ENCODE measurements at places on chromosomes 11 and 22. TPM values are rescaled to one million over a fixed set of nuclear protein-coding genes. Genes with fewer than 3 reads are reported as not detected.
A peak's percentile ranks its signal among the peaks of the same experiment; 100 is the strongest.

The GSTT2B gene
- 9.9 TPM for total RNA-seq

DNA sequence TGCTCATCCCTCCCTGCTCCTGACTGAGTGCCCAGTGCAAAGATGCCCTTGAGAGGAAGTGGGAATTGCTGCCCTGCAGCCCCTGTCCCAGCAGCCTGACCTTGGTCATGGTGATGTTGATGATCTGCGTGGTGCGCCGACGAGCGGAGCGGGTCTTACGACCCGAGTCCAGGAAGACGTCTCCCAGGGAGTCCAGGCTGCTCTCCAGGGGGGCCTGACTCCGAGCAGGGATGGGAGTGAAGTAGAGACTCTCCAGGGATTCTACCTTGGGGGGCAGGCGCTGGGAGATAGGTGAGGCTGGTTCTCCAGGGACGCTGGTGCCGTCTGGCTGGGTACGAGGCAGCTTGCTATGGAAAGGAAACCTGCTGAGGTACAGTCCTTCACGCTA is 8.4 kb downstream of the IL18BP start:
- no peaks in the 10 kb centered on the region for H3K27me3 ChIP-seq
- peaks cover 64% of the 10 kb centered on the region for H3K36me3 ChIP-seq
- H3K4me1 ChIP-seq, result peaks cover under 1% of the 10 kb centered on the region
- H3K4me3 ChIP-seq, result no peak overlapping the region
- no peak for DNase-seq

The TSG101 gene
- total RNA-seq, result 78.4 TPM

DNA sequence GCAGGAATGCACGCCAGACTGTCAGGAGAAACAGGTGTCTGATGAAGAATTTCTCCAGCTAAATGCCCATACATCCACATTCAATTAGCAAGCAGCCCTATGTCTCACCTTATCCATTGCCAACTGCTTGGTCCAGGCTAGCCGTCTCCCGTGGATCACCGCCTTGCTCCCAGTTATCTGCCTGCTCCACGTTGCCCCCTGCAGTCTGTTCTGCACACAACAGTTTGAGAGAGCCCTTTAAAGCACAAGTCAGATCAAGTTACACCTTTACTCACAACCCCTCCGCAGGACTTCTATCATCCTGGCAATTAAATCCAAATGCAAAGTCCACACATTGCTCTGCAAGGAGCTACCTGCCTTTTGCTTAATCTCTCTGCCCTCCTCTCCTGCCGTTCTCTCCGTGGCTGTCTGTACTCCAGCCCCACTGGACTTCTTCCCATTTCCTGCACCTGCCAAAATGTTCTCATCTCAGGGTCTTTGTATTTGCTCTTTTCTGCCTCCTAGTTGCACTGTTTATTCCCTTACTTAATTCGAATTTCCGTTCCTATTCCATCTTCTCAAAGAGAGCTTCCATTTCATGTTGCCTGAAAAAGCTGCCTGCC is 185.3 kb upstream of the LARGE1 start:
- DNase-seq, result no peak
- no peak overlapping the region for H3K4me3 ChIP-seq
- H3K4me1 ChIP-seq, result no peaks in the 10 kb centered on the region
- H3K27ac ChIP-seq, result no peak overlapping the region
- H3K36me3 ChIP-seq, result no peaks in the 10 kb centered on the region

GRCh38 chr11:30254307-30255298 is 23.8 kb downstream of the FSHB start:
- H3K4me3 ChIP-seq, result no peak overlapping the region
- H3K27me3 ChIP-seq, result no peaks in the 10 kb centered on the region

The FOLR2 gene
- not detected for total RNA-seq

DNA sequence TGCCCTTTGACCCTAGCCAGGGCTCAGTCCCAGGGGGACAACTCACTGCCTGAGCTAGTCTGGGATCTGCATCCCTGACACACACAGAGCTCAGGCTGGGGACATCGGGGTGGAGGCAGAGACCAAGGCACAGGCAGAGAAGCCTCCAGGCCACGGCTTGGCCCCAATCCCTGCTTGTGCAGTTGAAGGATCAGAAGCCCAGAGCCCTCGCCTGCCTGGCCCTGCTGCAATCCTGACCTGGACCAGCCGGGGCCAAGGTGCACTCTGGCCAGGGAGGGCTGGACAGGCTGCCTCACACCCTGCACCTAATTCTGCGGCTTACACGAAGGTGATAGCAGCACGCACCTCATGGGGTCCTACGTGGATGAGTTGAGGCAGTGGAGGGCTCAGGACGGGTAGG is 34.6 kb downstream of the WNT7B start:
- H3K27ac ChIP-seq, result no peak overlapping the region
- peaks cover 4% of the 10 kb centered on the region for H3K27me3 ChIP-seq
- DNase-seq, result no peak

DNA sequence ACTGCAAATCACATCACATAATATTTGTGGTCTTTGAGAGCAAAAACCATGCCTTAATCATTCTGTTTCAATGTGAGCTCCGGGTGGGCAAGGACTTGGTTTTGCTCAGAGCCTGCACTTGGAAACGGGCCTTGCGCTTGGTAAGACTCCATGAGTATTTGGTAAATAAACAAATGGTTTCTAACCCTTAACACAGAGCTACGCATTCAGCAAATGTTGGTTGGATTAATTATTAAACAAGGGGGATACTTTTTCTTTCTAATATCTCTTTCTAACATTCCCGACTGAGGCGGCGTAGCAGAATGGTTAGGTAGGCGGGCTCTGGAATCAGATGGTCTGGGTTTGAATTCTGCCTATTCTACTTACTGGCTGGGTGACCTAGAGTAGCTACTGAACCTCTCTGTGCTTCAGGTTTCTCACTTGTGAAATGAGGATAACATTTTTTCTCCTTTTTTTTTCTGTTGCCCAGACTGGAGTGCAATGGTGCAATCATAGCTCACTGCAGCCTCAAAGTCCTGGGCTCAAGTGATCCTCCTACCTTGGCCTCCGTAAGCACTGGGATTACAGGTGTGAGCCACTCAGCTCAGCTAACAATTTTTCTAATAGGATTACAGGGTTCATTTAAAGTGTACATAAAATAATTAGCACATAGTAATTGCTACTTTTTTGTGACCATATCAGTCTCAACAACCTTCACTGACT is 3.4 kb upstream of the FAM83F start:
- H3K4me3 ChIP-seq, result no peak overlapping the region
- H3K4me1 ChIP-seq, result no peaks in the 10 kb centered on the region
- no peak overlapping the region for H3K27ac ChIP-seq
- no peaks in the 10 kb centered on the region for H3K36me3 ChIP-seq

The INPPL1 gene
- 62.9 TPM for total RNA-seq

GRCh38 chr11:17633279-17633986 is 85.9 kb upstream of the MYOD1 start:
- H3K27ac ChIP-seq, result no peak overlapping the region
- H3K4me1 ChIP-seq, result no peaks in the 10 kb centered on the region
- no peak for DNase-seq
- H3K27me3 ChIP-seq, result peaks cover 2% of the 10 kb centered on the region
- H3K36me3 ChIP-seq, result no peaks in the 10 kb centered on the region
- H3K4me3 ChIP-seq, result no peak overlapping the region

DNA sequence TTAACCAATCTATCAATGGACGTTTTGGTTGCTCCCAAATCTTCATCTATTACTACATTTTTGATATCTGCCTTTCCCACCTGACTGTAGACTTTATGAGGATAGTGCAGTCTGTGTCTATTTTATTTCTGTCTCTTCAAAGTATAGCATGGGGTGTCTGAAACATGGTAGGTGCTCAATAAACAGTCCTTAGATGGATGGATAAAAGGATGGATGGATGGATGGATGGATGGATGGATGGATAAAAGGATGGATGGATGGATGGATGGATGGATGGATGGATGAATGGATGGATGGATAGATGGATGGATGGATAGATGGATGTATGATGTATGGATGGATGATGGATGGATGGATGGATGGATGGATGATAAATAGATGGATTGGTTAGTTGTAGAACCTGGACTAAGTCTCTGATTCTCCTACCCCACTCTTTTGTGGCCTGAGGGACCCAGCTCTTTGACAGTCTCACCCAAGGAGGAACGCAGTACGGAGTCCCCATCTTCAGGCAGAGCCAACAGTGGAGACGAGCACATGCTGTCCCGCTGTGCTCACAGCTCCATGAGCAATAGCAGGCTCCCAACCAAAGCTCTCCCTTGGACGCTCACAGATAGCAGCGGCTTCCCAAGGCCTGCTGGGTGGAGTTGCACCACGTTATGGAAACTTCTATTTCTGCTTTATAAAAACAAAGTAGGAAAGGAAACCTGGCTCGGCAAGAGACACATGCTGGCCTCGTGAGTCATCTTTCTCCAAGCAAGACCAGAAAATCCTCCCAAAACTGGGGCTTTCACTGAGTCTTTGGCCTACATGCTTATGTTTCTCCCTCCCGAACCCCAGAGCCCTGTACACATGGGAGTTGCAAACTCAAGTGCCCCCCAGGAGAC is 448.0 kb downstream of the MIAT start:
- H3K4me1 ChIP-seq, result peaks cover 8% of the 10 kb centered on the region
- H3K36me3 ChIP-seq, result no peaks in the 10 kb centered on the region
- peak; percentile 62 for DNase-seq
- H3K27ac ChIP-seq, result no peak overlapping the region

The NXPE1 gene
- total RNA-seq, result not detected

The A4GALT gene
- total RNA-seq, result 16.2 TPM

GRCh38 chr22:37137903-37138665 is 11.6 kb downstream of the IL2RB start:
- no peak overlapping the region for H3K27ac ChIP-seq
- H3K4me3 ChIP-seq, result no peak overlapping the region
- H3K4me1 ChIP-seq, result no peaks in the 10 kb centered on the region
- no peak for DNase-seq

The TMEM191B gene
- total RNA-seq, result 4.1 TPM

DNA sequence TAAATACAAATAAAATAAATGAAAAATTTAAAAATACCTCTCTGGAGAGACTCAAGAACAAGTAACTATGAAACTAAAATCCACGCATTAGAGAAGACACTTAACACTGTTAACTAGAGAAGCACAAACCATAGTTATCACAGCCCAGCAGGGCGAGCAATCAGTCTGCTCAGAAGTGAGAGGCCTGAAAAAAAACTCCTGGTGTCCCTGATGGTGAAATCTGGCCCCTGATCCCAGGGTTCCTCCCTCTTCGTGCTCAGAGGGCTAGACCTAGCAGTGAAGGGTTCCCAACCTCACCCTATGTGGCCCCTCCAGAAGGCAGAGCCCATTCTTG is 49.7 kb upstream of the VPREB1 start:
- no peak overlapping the region for H3K4me3 ChIP-seq
- no peak overlapping the region for H3K27ac ChIP-seq
- no peak for DNase-seq
- H3K27me3 ChIP-seq, result no peaks in the 10 kb centered on the region
- no peaks in the 10 kb centered on the region for H3K4me1 ChIP-seq

- H3K4me3 ChIP-seq, result no peak overlapping the region
- H3K36me3 ChIP-seq, result no peaks in the 10 kb centered on the region
- no peak overlapping the region for H3K27ac ChIP-seq
- H3K4me1 ChIP-seq, result no peaks in the 10 kb centered on the region
These were observed 90.0 kb downstream of the TSPAN18 start for GRCh38 chr11:44816761-44817160.

The ARHGAP8 gene
- 0.17 TPM for total RNA-seq

The MAML2 gene
- total RNA-seq, result 9.8 TPM

The CREB3L1 gene
- 28.4 TPM for total RNA-seq

GRCh38 chr22:37386441-37386840 is 40.8 kb downstream of the ELFN2 start:
- H3K27ac ChIP-seq, result no peak overlapping the region
- DNase-seq, result no peak
- H3K27me3 ChIP-seq, result peaks cover 3% of the 10 kb centered on the region
- peaks cover 1% of the 10 kb centered on the region for H3K4me1 ChIP-seq

DNA sequence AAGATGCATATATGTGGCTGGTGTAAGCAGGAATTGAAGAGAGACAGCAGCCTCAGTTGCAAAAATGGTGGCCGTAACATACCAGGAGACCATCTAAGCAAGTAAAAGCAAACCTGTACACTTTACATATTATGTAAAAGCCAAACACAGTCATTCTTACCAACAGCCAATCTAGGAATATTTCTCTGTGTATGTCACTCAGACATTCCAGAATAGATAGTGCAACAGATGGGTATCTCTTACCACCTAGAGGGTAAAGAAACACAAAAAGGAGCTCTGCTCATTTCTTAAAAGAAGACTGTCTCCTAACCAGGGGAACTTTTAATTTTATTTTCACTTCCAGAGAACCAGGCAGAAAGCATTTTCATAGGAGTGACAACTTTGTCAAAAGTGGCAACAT is 38.7 kb downstream of the GLYAT start:
- H3K4me3 ChIP-seq, result no peak overlapping the region
- H3K36me3 ChIP-seq, result no peaks in the 10 kb centered on the region
- H3K27me3 ChIP-seq, result no peaks in the 10 kb centered on the region
- H3K27ac ChIP-seq, result no peak overlapping the region

DNA sequence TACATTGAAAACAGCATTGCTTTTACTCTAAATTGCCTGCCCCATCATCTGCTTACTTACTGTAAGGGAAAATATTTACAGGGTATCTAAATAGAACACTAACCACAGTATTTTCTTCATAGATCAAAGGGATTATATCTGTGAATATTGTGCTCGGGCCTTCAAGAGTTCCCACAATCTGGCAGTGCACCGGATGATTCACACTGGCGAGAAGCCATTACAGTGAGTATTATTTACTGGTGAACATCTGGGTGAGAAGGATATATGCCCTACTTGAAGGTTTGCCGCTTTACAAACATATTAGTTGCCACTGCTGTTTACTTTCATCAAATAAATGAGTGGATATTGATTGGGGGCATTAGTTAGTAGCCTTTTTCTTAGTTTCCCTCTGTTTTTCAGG is 5.9 kb upstream of the CNTF start:
- H3K4me1 ChIP-seq, result peaks cover 6% of the 10 kb centered on the region
- H3K27me3 ChIP-seq, result no peaks in the 10 kb centered on the region
- no peak overlapping the region for H3K27ac ChIP-seq

The LDHA gene
- 309 TPM for total RNA-seq

GRCh38 chr11:112182867-112183266 is 7.6 kb downstream of the BCO2 start:
- no peak overlapping the region for H3K27ac ChIP-seq
- no peaks in the 10 kb centered on the region for H3K36me3 ChIP-seq
- H3K4me1 ChIP-seq, result no peaks in the 10 kb centered on the region
- no peak for DNase-seq

The PKP3 gene
- total RNA-seq, result 0.83 TPM

The SCO2 gene
- total RNA-seq, result 3.6 TPM

DNA sequence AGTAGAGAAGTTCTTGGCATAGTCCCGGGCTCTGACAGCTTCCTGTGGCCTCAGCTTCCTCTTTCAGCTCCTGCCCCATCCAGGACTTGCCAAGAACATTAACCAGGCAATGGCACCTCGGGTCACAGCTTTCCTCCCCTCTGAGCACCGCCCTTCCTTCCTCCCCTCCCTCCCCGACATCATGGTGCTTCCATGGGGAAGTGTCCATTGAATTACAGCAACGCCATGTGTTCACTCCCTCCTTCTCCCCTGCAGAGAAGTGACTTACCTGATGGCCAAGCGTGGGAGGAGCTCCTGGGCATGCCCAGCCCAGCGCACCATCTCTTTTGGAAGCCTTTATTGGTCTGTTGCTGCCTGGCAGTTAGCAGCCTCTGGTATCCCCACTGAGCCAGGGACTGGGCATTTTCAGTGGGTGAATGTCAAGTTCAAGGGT is 25.8 kb upstream of the DAGLA start:
- H3K27me3 ChIP-seq, result peaks cover 8% of the 10 kb centered on the region
- H3K27ac ChIP-seq, result no peak overlapping the region
- no peaks in the 10 kb centered on the region for H3K4me1 ChIP-seq

- H3K4me3 ChIP-seq, result peak overlapping the region; percentile 8
- peak; percentile 82 for DNase-seq
- H3K27me3 ChIP-seq, result no peaks in the 10 kb centered on the region
- H3K4me1 ChIP-seq, result peaks cover 31% of the 10 kb centered on the region
- peaks cover 25% of the 10 kb centered on the region for H3K36me3 ChIP-seq
These were observed 3.8 kb downstream of the EHD1 start for GRCh38 chr11:64874308-64875240.

Data from fibroblast of lung (primary cell).